ENCODE measurements at places on chromosomes 2 and 18. TPM values are rescaled to one million over a fixed set of nuclear protein-coding genes. Genes with fewer than 3 reads are reported as not detected.

PSMA8 gene
- 0.42 TPM for total RNA-seq

HOXD4 gene
- 0.21 TPM for total RNA-seq

RGPD3 gene
- 1.5 TPM for total RNA-seq

TSPYL6 gene
- total RNA-seq: not detected

COL4A4 gene
- 0.21 TPM for total RNA-seq

LYG2 gene
- not detected for total RNA-seq

SRD5A2 gene
- total RNA-seq: not detected
